ENCODE measurements at places on chromosomes 7 and 10.

GRCh38 chr7:134351424-134351823, 34.7 kb upstream of the SLC35B4 start:
- no peak for DNase-seq

GRCh38 chr10:119517235-119518141, 25.0 kb downstream of the RGS10 start:
- no peak for DNase-seq

GRCh38 chr10:59894114-59894513, 12.2 kb downstream of the CCDC6 start:
- no peak for DNase-seq

GRCh38 chr10:79942261-79943185, 6.4 kb downstream of the SFTPD start:
- DNase-seq = no peak

DNA sequence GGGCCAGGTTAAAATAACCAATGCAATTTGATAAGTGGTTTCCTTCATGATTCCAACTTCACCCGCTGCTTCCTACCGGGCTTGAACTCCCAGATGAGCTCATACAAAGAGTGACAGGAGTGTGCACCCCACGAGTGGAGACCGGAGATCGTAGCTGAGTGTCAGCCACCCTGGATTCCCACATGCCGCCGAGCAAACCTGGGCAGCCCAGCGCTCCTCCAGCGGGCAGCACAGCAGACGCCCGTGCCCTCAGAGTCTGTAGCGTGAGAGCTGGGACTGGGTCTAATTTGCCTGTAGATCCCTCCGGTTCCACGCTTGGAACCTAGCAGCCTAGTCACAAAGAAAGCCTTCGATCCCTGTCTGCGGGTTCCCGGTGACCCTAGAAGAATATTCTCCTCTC, 476.1 kb upstream of the MGMT start:
- no peak for DNase-seq

DNA sequence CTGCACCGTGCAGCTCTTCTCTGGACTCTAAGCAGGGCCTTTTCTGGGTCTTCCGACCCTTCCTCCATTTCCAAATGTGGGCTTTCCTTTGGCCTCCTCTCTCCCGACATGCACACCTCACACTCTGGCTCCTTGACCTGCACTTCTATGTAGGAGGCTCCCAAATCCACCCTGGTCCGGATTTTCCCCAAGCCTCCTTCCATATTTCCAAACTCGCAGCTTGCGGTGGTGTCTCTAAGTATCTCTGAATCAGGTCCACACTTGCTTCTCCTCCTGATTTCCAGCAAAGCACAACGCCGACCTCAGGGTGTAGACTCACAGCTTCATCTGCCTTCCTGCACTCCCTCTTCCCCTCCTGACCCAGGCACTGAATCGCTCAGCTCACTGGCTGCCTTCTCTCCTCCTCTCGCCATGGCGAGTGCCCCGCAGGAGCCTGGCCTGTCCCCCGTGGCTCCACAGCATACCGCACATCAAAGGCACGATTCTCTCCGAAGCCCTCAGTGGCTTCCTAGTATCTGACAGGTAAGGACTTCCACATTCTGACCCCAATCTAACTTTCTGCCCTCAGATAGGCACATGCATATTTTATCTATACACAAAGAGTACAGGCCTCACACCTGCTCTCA, 27.8 kb downstream of the DIP2C start:
- no peak for DNase-seq

GRCh38 chr10:22714479-22715289, at the start of gene PIP4K2A:
PIP4K2A (minus strand) TSS chr10:22714578; CDS start chr10:22714326, 252 bp downstream.
- no peak for DNase-seq

DNA sequence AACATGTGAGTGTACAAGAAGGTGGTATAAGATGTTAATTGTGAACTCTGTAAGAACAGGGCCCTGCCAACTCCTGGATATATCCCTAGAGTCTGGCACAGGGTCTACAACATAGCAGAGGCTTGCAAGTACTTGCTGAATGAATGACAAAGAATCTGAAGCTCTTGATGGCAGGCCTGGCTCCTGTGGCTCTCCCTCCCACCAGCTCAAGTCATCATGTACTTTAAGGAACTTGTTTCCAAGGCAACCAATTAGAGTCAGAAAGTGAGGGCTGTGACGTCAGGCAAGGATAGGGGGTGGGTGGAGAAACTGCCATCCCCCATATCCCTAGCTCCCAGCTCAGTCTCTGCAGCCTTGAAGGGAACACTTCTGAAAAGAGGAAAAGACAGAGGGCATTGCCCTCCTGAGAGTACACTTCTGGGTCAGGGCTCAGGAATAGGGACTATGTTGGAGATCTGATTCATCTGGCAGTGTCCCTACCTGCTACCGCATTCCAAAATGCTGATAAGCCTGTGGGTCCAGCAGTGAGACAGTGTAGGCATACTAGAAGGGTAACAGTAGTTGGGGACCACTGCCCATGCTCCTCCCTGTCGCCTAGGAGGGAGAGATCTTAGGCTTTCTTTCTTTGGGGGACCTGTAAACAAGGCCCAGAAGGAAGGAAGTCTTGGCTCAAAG, 34.6 kb upstream of the BTRC start:
- no peak for DNase-seq

- DNase-seq = no peak
These were observed 16.4 kb downstream of the HOXA1 start for GRCh38 chr7:27079234-27079975.

DNA sequence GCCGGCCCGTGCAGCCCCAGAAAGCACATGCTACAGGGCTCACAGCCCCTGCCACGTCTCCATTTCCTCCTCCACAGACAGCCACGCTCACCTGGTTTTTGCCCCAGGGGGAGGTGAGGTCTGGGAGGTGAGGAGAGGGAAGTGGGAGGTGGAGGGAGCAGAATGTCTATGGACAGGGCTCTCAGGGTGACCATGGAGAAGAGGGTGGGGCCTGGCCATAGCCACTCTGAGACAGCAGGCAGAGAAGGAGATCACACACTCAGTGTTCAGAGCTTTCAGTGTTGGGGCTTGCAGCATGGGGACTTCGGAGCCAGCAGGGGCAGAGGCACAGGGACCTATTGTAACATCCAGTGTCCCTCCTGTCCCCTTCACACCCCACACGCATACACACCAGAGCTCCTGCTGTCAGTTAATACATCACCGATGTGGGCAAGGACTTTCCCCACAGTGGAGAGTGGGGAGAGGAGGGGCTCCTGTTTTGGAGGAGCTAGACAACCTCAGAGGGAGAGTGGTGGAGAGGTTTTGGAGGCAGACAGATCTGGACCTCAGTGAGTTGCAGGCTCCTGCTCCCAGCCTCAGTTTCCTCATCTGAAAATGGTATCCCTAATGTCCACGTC, 14.4 kb downstream of the WDFY4 start:
- DNase-seq = no peak

DNA sequence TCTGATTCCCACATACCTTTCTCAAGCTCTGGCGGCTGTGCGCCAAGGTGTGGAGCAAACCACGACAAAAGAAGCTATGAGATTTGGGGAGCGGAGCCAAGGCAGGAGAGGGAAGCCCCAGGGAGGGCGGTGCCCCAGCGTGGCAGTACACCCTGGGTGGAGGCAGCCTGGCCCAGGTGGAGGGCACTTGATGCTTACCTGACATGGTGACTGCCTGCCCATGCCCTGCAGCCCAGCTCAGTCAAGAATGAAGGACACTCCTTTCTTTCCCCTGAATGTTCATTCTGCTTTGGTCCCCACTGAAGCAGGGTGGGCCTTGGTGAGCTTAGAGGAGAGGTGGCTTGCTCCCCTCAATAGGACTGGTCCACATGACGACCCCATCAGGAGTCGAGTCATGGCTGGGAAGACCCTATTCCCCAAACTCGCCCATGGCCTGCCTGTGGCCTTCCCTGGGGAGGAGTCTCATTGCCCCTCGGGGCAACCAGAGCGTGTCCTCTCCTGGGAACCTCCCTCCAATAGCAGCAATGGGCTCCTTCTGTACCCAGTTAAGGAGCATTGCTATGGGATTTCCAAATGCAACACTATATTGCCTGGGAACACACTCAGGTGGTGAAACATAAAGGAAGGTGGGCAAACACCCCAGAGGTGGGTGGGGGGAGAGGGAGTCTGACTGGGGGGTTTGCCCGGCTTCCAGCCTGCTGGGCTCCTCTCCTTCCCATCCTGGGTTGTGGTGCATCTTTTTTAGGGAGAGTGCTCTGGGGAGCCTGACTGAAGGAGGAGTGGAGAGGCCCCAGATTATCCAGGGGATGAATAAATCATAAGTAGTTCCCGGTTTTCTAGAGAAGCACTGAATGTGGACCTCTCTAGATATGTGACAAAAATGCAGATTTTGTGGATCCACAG, 22.7 kb downstream of the RAMP3 start:
- DNase-seq = no peak

DNA sequence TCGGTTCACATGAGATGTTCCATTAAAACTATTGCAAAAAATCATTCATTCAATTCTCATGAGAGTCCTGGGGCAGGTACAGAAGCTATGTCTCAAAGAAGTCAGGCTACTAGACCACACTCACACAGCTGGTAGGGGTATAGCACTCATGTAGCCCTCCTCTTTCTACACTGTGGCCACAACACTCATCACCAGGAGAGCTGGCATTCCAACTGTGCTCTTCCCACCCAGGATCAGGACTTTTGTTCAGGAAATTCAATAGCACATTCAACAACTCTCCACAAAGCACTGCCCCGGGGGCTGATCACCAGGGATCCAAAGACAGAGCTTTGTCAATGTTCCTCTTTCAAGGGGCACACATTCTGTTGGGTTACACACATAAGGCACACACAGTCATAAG, 31.0 kb upstream of the C10orf90 start:
- DNase-seq = no peak

All from Panc1 (cell line).